ENCODE measurements at places on chromosomes 6 and 20.

DNA sequence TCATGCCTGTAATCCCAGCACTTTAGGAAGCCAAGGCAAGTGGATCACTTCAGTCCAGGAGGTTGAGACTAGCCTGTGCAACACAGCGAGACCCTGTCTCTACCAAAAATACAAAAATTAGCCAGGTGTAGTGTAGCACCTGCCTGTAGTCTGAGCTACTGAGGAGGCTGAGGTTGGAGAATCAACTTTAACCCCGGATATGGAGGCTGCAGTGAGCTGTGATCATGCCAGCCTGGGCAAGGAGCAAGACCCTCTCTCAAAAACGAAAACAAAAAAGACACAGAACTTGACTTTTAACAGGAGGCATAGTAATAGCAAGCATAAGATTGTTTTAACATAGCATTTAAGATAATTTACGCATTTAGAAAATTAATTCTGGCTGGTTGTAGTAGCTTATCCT is 32.5 kb downstream of the MYB start:
- DNase-seq: no peak

DNA sequence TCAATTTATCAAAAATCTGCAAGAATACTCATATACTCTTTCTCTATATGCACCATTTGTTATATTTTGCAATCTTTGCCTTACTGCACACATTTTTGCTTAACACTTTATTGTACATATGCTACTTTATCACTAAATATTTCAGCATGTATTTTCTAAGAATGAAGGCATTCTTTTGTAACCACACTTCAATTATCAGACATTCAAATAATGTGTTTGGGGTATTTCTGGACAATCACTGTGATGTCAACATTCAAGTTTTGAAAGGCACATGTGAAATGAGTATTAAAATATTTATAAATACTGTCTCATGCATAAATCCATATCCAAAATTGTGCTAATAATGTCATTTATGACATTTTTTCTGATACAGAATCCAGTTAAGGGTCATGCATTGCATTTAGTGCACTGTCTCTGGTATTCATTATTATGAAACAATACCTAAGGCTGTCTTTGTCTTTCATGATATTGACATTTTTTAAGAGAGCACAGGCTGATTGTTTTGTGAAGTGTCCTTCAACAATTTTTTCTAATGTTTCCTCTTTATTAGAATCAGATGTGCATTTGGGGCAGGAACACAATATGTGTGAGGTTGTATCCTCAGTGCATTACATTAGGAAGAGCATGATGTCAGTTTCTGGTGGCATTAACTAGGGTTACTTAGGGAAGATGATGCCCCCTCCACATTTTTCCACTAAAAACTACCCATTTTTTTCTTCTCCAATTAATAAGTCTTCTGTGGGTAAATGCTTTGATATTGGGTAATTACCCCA is 105.7 kb downstream of the MTFR2 start:
- no peak for DNase-seq

DNA sequence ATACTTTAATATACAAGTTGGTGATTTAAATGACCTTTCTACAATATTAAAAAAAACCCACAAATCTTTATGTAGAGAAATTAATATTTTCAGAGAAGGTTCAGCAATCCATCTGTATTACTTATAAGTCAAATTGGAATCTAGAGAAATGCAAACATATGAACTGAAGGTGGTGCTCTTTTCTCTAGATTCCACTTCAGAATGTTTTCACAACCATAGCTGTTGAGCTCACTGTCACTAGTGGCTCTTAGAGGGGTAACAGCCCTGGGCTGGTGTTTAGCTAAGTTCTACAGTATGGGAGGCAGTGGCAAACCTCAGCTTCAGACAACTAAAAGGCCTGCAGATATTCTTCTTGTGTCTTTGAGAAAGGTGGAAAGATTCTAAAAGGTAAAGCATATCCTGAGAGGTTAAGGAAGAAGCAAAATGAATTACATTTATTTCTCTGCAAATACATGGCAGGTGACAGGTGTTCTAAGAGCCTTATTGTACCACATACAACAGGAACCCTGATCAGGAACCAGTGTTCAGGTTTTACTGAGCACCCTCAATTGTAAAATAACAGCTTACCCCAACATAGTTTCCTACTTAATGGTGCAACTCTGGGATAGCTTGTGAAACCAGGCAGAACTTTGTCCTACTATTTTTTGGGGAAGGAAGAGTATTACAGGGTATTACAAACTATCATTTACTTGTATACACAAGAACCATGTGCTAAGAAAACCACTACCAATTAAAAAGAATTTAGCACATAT is 56.6 kb upstream of the SAMHD1 start:
- DNase-seq: no peak

DNA sequence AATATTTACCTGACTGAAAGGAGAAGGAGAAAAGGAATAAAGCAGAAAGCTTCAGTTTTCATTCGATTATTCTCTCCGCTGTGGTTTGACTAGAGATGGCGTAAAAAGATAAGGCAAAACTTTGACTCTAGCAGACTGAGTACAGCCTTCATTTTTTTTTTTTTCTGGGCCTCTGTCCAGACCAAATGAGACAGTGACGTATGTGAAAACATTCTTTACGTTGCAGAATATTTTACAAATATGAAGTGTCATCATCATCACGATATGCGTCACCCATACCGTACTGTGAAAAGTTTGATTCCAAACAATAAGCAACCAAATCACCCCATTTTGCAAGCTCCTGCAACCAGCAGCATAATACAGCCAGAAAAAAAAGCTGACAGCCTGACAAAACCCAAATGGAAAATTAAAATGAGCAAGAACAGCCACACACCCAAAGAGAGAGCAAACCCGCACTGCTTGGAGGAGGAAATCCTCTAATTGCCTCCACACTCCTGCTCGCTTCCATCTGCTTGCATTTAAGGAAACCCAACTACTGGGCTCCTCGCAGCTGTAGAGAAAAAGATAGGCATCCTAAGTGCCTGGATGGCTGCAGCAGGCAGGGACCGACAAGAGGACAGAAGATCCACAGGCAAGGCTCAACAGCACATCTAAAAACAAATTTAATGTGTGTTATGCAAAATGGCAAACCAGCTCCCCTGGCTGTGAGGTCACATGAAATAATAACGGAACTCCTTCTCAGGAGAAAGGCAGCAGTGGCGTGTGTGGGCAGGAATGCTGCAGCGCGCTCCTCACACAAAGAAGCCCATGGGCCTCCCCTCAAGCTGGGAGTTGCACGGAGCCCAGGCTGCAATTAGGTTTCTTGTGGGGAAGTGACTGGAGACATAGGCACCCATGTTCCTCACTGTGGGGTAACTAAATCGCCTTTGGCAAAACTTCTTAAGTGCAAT is 113.1 kb downstream of the FYN start:
- DNase-seq: no peak

GRCh38 chr6:157150076-157150475 is 173.2 kb downstream of the TMEM242 start:
- no peak for DNase-seq

DNA sequence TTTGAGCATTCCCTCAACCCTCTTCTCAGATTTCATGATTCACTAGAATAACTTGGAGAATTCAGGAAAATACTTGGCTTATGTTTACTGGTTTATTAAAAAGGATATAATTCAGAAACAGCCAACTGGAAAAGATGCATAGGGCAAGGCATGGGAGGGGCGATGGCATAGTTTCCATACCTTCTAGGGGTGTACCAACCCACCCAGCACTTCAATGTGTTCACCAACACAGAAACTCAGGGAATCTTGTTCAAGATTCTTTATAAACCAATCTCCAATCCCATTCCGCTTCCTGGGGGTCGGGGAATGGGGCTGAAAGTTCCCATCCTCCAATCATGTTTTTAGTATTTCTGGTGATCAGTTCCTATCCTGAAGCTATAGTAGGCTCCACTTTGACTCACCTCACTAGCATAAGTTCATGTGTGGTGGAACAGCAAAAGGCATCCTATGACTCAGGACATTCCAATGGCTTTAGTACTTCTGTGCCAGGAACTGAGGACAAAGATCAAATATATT is 164.4 kb downstream of the SIM1 start:
- peak; percentile 97 for DNase-seq

DNA sequence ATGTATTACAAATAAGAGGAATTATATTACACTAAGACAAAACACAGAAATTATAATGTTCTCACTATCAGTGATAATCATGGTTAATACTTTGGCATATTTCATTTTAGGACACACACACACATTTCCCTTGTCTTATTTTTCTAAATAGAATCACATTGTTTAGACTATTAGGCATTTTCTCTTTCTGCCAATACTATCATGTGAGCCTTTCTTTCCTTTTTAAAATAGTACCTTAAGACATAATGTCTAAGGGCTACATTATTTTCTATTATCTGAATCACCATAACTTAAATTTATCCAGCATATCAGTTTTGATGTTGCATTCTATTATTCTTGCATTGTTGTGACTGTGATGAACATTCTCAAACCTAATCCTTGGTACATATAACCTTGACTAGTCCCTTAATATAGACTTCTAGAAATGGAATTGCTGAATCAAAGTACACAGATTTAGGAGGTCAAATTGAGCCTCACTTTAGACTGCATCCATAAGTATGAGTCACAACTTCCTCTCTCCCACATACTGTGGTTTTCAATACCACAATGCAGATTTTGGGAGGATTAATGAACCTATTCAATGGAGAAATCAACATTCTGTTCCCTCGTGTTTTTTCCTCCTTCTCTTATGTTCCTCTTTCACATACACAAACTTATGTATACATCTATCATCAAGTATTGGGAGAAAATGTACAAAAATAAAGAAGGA is 212.6 kb downstream of the MOXD1 start:
- DNase-seq: peak; percentile 69

DNA sequence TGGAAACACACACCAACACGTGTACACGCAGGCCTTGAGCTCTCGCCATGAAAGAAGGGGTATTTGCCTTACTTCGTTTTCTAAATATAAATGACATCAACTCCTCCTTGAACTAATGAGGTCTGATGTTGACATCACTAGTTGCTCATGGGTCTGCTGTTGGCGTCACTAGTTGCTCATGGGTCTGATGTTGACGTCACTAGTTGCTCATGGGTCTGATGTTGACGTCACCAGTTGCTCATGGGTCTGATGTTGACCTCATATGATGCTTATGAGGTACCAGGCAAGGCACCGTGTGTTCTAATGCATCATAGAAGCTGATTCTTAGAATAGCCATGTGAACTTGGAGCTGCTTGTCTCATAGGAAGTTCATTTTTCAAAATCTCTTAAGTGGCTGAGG is 116.5 kb downstream of the SMOC2 start:
- DNase-seq: no peak

DNA sequence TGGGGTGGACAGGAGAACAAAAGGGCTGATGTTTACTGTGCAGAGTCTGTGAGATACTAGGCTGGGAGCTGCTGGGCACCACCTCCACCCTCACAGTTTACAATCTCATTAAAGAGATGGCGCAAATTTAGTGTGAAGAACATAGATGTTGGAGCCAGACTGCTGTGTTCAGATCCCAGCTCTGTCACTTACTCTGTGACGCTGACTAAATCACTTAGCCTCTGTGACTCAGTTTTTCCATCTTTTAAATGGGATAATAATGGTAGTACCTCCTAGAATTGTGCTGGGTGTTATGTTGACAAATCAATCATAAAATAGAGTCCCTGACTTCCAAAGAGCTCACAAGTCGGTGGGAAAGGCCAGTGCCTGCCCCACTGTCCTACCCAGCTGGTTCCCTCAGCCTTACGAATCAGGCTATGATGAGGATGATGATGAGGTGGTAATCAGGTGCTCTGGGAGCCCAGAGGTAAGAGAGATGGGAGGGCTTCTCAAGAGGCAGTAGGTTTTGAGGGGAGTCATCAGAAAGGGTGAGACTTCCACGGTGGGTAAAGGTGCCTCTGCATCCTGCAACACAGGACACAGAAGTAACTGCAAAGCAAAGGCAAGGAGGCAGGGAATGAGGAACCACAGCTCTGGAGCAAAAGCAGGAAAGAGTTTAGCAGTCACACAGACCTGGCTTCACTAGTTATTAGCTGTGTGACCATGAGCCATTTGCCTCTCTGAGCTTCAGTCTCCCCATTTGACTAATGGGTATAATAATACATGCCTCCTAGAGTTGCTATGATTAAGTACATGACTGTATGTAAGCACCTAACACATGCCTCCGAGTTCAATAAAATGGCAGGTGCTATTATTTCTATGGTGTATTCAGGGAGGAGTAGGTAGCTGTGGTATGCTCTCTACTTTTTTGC is 8.9 kb downstream of the FYN start:
- no peak for DNase-seq

- DNase-seq: no peak
These were observed 5.6 kb downstream of the NXT1 start for GRCh38 chr20:23356203-23356602.

GRCh38 chr6:166056637-166057036 is 111.0 kb downstream of the TBXT start:
- DNase-seq: peak; percentile 97

GRCh38 chr6:104548297-104548696 is 311.4 kb downstream of the HACE1 start:
- no peak for DNase-seq

DNA sequence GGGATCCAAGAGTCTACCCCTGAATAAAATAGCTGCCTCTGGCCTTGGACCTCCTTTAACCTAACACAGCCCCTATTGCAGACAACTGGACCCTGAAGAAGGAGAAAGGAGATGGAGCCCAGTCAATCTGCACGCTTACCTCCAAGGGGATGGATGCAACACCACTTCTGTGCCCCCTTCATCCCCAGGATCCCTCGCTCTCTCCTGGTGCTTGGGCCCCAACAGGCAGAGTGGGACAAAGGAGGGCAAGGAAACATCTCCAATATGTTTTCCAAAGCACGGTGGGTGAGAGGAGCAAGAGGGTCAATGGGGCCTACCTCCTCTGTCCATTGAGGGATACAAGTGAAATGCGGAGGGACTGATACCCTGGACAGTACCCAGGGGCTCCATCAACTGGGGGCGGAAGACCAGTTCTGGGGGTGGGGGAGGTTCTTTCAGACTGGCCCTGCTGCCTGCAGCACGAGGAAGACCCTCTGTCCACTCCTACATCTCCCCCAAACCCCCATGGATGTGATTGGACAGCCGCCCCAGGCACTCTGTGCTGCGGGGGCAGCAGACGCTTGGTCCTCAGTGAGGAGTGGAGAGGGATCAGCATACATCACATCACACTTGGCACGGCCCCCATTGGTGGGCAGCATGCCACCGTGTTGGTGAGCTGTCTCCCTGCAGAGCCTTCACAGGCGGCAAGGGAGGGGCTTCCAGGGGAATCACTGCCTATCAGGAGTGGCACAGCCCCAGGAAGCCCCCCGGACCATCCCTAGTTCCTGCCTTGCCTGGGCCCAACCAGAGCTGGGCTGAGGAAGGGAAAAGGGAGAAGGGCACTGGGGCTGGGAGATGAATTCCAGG is 70.6 kb downstream of the MRPL14 start:
- peak; percentile 55 for DNase-seq

DNA sequence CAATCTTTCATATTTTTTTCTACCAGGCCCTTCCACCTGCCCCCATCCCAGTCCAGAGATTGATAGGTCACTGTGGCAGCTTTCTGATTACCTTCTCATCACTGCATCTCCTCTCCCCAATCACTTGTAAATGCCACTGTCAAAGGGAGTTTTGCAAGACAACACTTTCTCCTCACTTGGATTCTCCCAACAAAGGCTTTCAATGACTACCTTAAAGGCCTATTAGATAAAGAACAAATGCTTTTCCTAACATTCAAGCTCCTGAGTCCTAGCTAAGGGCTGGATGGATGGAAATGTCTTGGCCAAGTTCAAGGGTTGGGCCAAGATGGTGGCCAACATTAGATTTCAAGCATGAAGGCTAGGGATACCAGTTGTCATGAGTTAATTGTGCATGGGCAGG is 55.3 kb downstream of the UNC5CL start:
- no peak for DNase-seq

- DNase-seq: no peak
These were observed 135.1 kb downstream of the TMEM242 start for GRCh38 chr6:157188213-157188612.

- DNase-seq: peak; percentile 97
These were observed at the start of the genes HSPA1A and HSPA1L for GRCh38 chr6:31815025-31815838. HSPA1A (plus strand) TSS chr6:31815543; CDS start chr6:31815757, 214 bp downstream. HSPA1L (minus strand) TSS chr6:31815283; CDS start chr6:31811972, 3,311 bp downstream.

Measured in NCI-H226 (cell line).